Cardiac muscle cell (in vitro differentiated cells and primary cell): ENCODE measurements at places on chromosomes 2 and 18. TPM values are rescaled to one million over a fixed set of nuclear protein-coding genes. Genes with fewer than 3 reads are reported as not detected.

GAD1 gene
- total RNA-seq = 0.11 and 0.12 TPM in 2 replicates

MC5R gene
- total RNA-seq = not detected in 2 replicates

ASPRV1 gene
- 3.8 TPM in 2 replicates for total RNA-seq

CKAP2L gene
- 1.7 and 13.7 TPM in 2 replicates for total RNA-seq

PLGLB2 gene
- 0.92 TPM in 1 of 2 replicates, not detected in the other for total RNA-seq

DOK6 gene
- total RNA-seq = 8.1 and 13.9 TPM in 2 replicates

TCF4 gene
- 51.4 and 59.2 TPM in 2 replicates for total RNA-seq

RTP5 gene
- total RNA-seq = not detected in 2 replicates
